Effector memory CD8-positive, alpha-beta T cell (primary cell): ENCODE measurements at places on chromosomes 3 and 15.

DNA sequence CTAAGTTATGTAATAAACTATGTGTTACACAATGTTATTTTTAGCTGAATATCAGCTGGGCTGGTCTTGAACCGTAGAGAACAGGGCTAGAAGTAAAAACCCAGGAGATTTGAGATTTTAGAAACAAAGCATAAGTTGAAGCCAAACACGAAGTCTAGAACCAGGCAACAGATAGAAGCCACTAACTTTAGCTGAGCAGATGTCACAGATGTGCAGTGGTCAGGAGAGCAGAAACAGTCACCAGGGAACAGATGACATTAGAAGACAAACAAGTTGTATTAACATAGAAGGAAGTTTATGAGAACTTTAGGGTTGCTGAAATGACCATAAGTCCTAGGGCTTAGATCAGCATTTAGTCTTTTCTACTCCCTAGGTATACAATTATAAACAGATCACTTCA lies 731.0 kb downstream of the ZNF385D start:
- DNase-seq = no peak

GRCh38 chr15:58909616-58910015 lies 23.9 kb downstream of the SLTM start:
- DNase-seq = no peak

DNA sequence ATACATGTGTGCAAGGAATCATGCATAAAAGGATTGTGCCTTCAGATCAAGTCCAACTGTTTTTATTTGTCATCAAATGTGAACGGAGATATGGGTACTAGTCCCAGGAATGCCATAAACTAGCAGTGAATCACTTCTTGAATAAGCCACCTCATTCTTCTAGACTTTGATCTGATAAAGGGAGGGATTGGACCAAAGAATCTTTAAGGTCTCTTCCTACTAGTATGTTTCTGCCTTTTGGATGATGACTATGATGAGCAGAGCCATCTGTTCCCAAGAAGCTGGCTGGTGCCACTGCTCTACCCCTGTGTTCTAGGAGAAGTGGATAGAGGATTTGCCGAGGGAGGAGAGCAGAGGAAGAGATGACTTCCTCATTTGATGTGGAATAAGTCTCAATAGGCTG lies 28.8 kb upstream of the UACA start:
- no peak for DNase-seq

GRCh38 chr3:148847351-148847750 lies 17.7 kb upstream of the CPA3 start:
- DNase-seq = no peak

DNA sequence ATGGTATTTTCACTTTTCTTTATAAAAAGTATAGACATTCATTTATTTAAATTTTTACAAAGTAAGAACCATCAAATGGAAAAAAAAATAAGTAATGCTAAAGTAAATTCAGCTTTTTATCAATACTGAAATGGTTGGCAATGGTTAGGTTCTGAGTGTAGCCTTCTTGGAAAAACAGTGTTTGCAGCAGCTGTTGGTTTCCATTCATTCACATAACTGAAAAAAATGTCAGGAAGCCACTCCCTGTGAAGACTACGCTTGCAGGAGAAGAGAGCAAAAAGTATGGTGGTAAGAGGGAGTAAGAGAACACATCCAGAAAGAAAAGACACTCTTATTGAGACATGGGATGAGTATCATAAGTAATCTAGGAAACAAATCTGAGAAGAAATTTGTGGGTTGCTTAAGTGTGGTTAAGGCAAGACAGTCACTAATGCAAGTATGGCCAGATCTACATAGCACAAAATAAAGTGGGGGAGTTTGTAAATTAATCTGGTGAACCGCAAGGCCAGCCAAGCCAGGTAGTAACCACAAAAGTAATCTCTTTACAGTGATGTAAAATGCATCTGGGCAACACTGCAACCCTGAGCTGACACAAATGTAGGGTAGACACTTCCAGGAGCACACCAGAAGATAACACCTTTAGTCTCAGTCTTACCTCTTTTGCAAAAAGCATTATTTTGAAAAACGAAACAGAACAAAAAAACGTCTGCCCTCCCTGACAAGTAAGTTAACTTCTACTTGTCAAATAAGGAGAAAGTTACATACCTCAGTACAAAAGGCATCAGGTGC lies 133.7 kb downstream of the IGSF11 start:
- no peak for DNase-seq

GRCh38 chr3:52507359-52507758 lies 12.2 kb downstream of the STAB1 start:
- DNase-seq = no peak

- no peak for DNase-seq
Observed at GRCh38 chr3:168233001-168233400, 137.3 kb upstream of the GOLIM4 start.

GRCh38 chr3:150377601-150378300 lies 30.3 kb upstream of the TSC22D2 start:
- DNase-seq = no peak

DNA sequence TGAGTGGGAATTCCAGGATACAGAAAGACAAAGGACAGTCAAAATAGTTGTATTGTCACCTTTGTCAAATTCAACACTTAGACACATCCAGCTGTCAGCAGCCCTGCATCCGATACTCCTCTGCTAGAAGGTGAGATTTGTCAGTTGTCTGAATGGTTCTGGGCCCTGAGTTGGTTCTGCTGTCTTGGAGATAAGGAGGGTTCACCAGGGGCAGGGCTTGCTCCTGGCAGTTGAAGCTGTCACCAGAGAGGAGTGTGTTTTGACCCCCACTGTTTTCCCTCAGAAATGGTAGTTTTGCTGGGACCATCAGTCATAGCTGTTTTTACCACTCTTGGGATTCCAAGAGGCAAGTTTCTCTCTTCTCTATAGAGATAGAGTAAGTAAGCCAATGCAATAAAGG lies 3.2 kb upstream of the KY start:
- DNase-seq = no peak

DNA sequence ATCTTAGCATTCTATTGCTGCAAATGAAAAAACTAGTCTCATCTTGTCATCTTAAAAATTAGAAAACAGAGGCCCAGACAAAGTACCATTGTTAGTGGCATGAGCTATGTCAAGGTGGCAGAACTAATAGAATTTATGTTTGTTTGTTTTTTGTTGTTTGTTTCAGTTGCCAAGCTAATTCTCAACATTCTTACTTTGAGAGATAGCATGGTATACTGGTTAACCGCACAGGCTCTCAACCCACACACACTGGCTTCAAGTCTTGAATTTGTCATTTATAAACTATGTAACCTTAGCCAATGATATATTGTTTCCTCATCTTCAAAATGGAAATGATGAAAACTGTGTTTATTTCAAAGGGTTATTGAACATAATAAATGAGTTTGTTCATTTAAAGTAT lies 367.6 kb upstream of the PLSCR5 start:
- DNase-seq = no peak

DNA sequence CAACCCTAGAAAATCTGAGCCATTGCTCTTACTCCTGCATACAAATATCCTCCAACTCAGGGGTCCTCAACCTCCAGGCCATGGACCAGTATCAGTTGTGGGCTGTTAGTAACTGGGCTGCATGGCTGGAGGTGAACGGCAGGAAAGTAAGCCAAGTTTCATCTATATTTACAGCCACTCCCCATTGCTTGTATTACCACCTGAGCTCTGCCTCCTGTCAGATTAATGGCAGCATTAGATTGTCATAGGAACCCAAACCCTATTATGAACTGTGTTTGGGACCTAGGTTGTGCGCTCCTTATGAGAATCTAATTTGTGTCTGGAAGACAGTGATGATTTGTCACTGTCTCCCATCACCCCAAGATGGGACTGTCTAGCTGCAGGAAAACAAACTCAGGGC lies 246.5 kb upstream of the CDIN1 start:
- DNase-seq = no peak

DNA sequence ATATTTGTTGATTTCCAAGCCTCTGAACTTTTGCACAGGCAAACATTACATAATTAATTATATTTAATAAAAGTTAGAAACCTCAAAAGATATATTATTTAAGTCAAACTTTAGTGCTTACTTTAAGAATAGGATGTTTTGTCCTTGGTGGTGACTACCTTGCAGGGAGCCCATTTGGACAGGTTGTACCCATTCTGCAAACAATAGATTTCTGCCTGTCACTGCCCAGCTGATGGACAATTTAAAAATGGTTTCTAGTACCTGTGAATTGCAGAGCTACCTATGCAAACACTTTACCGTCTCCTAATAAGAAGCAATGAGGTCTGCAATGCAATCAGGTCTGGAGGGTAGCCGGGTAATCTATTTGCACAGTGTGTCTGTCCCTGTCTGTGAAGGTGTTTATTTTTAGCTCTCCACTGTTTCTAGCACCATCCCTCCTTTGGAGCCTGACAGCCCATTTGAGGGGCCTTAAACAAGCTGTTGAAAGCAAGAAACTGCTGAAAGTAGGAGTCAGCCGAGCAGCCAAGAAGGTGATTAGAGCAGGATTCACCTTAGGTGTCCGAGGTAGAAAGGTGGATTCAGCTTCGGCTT lies 556.2 kb upstream of the CFAP20DC start:
- no peak for DNase-seq

GRCh38 chr15:70072479-70072878 lies 25.2 kb downstream of the TLE3 start:
- no peak for DNase-seq

GRCh38 chr15:92075764-92076163 lies 222.3 kb downstream of the SLCO3A1 start:
- no peak for DNase-seq

- DNase-seq = no peak
Observed at GRCh38 chr15:78390242-78390641, 47.8 kb upstream of the IREB2 start.

GRCh38 chr15:47470983-47471382 lies 246.3 kb upstream of the SEMA6D start:
- no peak for DNase-seq

GRCh38 chr3:52839892-52840545 lies 5.2 kb upstream of the MUSTN1 start:
- no peak for DNase-seq

DNA sequence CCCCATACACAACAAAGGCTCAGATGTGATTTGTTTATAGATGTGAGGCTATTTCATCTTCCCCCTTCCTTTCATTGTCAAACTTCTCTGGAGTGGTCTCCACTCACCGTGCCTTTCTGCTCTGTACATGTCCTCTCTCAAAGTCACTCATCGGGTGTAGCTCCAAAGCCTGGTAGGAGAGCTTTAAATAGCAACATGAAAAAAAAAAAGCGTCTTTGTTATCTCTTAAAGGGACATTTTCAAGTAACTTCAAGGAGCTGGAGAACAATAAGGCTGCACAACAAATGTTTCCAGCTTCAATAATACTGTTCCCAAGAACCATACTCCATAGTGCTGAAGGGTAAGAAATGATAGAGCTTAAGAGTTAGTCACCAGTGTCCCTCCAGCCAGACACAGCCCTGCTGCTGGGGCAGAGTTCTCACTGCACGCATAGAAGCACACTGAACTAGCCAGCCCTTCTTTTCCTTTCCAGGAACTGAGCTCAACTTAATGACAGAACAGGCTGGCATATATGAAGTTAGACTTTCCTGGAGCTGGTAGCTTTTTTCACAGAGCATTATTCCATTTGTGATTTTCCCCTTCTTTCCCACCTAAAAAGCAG lies 8.1 kb downstream of the FBXO40 start:
- no peak for DNase-seq

DNA sequence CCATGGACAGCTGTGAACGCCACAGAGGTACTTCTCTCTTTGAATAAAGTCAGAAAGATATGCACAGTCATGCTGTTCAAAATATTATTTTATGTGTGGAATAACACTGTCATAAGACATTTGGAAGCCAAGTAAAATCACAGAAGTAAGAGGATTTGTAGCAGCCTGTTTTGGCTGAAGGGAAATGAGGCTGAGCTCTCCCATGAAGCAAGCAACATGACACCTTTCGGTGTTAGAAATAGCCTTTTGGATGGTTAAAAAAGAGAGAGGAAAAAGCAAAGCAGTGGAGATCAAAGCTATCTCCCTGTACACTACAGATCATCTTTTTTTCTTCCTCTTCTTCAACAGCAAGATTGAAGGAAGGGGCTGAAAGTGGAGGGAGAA lies 755.3 kb downstream of the ROBO1 start:
- no peak for DNase-seq

- no peak for DNase-seq
Observed at GRCh38 chr15:60390871-60391501, 6.8 kb downstream of the ANXA2 start.

- DNase-seq = no peak
Observed at GRCh38 chr3:87410110-87410509, 133.7 kb upstream of the POU1F1 start.
